ENCODE measurements at places on chromosomes 16 and 17.

GRCh38 chr17:74555427-74555940 lies 9.6 kb upstream of the CD300C start:
- no peaks in the 10 kb centered on the region for H3K4me1 ChIP-seq
- no peaks in the 10 kb centered on the region for H3K27me3 ChIP-seq
- H3K4me3 ChIP-seq, result no peak overlapping the region
- no peak overlapping the region for H3K27ac ChIP-seq
- H3K36me3 ChIP-seq, result no peaks in the 10 kb centered on the region
- DNase-seq, result no peak

GRCh38 chr17:66716236-66717026 lies 118.5 kb upstream of the CACNG5 start:
- no peak overlapping the region for H3K27ac ChIP-seq
- H3K4me3 ChIP-seq, result no peak overlapping the region
- H3K36me3 ChIP-seq, result no peaks in the 10 kb centered on the region
- no peaks in the 10 kb centered on the region for H3K4me1 ChIP-seq
- DNase-seq, result no peak
- H3K27me3 ChIP-seq, result no peaks in the 10 kb centered on the region

DNA sequence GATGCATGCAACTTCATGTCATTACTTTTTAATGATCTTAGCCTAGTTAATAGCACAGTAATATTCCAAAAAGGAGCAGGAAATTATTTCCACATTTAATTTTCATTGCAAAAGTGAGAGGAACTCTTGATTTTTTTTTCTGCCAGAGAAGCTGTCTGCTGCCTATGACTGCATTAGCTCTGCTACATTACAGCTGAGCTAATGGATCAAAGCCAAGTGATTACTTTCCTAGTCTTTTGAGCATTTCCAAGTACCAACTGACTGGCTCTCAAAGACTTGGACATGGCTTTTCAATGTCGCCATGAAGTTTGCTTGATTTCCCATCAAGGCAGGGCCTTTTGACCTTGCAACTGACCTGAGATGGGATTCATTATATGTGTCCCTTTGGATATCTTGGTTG lies 356.6 kb upstream of the XYLT1 start:
- DNase-seq, result no peak
- H3K36me3 ChIP-seq, result no peaks in the 10 kb centered on the region

DNA sequence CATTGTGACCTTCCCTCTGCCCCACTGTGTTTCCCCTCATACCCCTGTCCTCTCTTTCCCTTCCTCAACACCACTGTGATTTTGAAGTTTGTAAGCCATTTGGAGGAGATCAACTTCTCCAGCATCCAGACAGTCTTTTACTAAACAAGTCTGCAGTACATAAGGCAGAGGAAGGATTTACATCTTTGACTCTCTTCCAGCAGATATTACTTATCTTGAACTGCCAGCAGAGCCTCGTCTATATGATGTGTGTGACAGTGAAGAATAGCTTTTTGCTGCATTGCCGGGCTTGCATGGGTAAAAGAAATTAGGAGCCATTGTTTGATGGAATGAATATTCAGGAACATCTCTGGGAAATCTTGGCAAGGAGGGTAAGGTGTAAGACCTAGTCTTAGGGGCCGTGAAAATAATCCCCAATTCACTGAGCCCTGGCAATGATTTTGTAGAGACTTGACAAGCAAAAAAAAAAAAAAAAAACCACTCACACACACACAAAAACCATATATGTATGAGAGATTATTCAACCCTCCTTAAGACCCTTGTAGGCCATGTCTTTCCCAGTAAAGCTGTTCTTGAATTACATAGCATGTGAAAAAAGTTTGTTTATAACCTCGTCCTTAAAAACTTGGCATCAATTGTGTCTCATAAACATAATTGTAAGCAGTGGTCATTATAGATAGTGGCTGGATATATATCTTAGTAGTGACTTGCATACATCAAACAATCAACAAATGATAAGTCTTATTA lies 903.9 kb downstream of the CDH11 start:
- no peak overlapping the region for H3K4me3 ChIP-seq
- no peaks in the 10 kb centered on the region for H3K4me1 ChIP-seq
- DNase-seq, result no peak
- H3K36me3 ChIP-seq, result no peaks in the 10 kb centered on the region
- H3K27ac ChIP-seq, result no peak overlapping the region
- H3K27me3 ChIP-seq, result no peaks in the 10 kb centered on the region

DNA sequence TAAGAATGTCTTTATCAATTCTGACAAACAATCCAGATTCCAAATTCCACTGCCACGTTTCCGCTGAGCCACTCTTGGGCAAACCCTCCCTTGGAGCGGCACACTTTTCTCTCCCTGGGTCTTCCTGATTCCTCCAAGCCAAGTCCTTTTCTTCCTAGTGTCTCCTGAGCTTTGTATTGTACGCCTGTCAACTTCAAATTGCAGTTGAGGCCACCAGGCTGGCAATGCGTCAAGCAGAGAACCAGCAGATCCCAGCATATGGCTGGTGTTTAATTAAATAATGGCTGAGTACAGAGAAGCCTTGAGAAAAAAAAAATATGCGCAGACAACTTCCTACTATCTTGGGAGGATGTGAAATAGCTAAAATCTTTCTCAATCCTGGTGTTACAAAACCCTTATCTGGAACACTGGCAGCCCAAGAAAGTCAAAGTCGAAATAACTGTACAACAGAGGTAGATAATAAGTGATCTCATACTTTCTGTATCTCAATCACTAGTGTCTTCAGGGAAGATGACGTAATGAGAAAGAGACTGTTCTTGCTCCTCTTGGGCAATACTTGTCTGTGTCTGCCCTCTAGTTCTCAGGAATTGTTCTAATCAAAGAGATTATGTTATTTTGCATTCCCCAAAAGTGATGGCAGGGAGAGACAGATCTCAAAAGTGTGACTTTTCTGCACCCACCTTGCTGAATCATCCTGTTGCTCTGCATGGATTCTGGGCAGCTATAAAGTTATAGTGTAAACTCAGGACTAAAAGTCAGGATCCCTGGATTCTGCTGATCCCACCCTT lies 15.0 kb downstream of the SMIM36 start:
- no peak overlapping the region for H3K4me3 ChIP-seq
- no peak for DNase-seq
- no peaks in the 10 kb centered on the region for H3K4me1 ChIP-seq
- H3K27me3 ChIP-seq, result no peaks in the 10 kb centered on the region
- no peak overlapping the region for H3K27ac ChIP-seq

DNA sequence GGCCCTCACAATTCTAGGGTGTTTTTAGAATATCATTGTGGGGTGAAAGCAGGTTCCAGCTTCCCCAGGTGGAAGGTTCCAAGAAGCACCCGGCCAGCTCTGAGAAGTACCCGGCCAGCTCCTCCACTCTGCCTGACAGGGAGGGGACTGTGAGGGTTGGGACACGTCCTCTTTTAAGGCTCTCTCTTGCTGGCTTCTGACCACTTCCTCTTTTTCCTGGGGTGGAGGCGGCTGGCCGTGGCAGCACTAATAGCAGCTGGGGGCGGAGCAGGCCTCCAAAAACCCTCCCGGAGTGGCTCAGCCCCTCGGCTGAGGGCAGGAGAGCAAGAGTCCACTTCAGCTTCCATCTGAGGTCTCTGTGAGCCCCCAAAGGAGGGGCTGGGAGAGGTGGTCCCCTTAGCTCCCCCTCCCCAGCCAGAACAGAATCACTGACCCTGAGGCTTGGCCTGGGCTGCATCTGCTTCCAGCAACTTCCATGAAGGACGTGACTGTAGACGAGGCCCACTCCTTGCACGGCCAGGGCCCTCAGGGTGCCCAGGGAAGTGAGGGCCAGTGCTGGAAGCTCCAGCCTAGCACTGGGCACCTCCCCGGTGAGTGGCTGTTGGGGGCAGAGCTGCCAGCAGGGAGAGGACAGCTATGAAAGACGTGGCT lies 26.7 kb upstream of the PLCG2 start:
- no peaks in the 10 kb centered on the region for H3K27me3 ChIP-seq
- H3K36me3 ChIP-seq, result no peaks in the 10 kb centered on the region
- H3K27ac ChIP-seq, result no peak overlapping the region
- peak; percentile 37 for DNase-seq
- H3K4me3 ChIP-seq, result no peak overlapping the region
- H3K4me1 ChIP-seq, result no peaks in the 10 kb centered on the region

DNA sequence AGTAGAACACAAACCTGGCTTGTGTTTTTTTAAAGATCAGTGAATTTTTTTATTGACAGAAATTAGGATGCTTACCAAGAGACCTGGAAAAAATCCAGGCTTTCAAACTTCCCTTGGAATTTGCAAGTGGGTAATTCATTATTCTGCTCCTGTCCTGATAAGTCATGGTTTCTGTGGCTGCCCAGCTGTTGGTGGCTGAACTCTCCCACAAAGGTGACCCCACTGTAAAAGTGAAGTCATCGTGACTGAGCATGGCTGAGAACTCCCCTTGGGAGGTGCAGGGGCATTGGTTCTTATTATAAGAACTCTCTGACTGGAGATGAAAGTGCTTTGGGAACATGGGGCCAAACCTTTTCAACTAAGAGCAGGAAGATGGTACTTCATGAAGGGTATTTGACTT lies 46.6 kb upstream of the TANC2 start:
- no peaks in the 10 kb centered on the region for H3K36me3 ChIP-seq
- DNase-seq, result no peak
- no peaks in the 10 kb centered on the region for H3K4me1 ChIP-seq
- H3K27ac ChIP-seq, result no peak overlapping the region
- H3K4me3 ChIP-seq, result no peak overlapping the region
- no peaks in the 10 kb centered on the region for H3K27me3 ChIP-seq

DNA sequence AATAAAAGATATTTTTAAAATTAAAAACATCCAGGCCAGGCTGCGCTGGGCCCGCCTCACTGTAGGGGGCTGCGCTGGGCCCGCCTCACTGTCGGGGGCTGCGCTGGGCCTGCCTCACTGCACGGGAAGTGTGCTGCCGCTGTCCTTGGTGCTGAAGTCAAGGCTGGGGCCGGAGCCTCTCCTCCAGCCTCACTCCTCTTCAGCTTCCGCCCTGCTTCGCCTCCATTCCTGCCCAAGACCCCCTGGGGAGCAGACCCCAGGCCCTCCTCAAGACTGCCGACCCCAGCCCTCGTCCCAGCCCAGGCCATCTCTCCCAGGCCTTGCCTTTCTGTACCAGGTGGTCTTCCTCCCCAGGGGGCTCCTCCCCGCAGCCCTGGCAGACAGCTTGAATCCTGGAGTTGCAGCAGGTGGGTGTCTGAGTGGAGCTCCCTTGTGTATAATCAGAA lies 26.2 kb downstream of the ENDOV start:
- H3K4me1 ChIP-seq, result peaks cover 10% of the 10 kb centered on the region
- no peak overlapping the region for H3K27ac ChIP-seq
- H3K36me3 ChIP-seq, result no peaks in the 10 kb centered on the region
- no peak for DNase-seq

GRCh38 chr16:27366687-27367460 lies 35.1 kb upstream of the IL21R start:
- H3K4me1 ChIP-seq, result no peaks in the 10 kb centered on the region
- H3K27ac ChIP-seq, result peak overlapping the region; percentile 59
- no peaks in the 10 kb centered on the region for H3K27me3 ChIP-seq
- H3K36me3 ChIP-seq, result peaks cover 13% of the 10 kb centered on the region
- DNase-seq, result no peak

- no peak overlapping the region for H3K27ac ChIP-seq
- DNase-seq, result no peak
- no peak overlapping the region for H3K4me3 ChIP-seq
- no peaks in the 10 kb centered on the region for H3K4me1 ChIP-seq
Observed at GRCh38 chr17:70829876-70830275, 660.5 kb downstream of the KCNJ2 start.

DNA sequence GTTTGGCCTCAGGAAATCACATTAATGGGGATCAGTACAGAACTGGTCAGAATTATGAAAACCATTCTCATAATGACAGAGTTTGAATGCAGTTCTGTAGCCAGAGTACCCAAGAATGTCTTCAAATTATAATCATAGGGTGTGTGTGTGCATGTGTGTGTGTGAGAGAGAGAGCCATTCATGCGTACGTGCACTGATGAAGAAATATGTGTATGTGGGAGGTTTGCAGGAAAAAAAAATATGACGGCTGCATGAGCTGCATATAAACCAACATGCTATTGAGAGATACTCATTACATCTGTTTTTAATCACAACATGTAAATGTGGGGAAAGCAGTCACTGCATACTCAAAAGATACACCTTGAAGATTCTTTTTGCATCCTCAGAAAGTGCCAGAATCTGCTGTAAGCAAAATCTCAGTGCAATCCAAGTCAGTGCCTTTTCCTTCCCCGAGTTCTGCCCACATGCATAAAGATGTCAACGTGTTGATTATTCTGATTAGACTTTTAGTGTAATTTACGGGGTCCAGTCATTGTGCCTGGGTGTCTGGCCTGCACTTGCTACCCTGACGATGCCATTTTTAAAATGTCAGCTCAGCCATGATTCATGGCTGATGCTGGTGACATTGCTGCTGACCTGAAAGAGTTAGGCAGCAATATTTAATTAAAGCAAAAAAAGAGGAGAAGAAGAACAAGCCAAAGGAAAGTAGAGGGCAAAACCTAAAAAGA lies 378.7 kb upstream of the ZFHX3 start:
- no peaks in the 10 kb centered on the region for H3K4me1 ChIP-seq
- no peak for DNase-seq
- no peak overlapping the region for H3K27ac ChIP-seq
- H3K36me3 ChIP-seq, result no peaks in the 10 kb centered on the region
- H3K4me3 ChIP-seq, result no peak overlapping the region

Data from ascending aorta (tissue), 2 donors.